ENCODE measurements at places on chromosomes 1 and 21.

GRCh38 chr1:176225911-176226310, 18.8 kb upstream of the COP1 start:
- DNase-seq = no peak

- DNase-seq = no peak
These were observed 227.4 kb upstream of the VAMP3 start for GRCh38 chr1:7543718-7544090.

DNA sequence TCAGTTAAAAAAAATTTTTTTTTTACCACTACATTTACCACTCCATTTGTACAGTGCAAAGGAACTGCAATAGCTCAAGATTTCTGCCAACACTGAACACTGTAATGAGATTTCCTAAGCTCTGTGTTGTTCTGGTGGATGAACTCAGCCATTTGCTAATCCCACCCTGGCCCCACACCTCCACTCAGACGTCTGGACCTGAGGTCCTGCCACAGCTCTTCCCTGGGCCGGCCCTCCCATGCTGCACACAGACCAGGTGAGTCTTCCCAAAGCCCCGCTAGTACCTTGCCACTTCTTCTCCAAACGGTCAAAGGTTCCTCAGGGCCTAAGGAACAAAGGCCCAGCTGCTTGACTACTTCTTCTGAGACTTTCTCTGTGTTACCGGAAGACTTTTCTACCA, 56.4 kb downstream of the SLC45A1 start:
- no peak for DNase-seq

DNA sequence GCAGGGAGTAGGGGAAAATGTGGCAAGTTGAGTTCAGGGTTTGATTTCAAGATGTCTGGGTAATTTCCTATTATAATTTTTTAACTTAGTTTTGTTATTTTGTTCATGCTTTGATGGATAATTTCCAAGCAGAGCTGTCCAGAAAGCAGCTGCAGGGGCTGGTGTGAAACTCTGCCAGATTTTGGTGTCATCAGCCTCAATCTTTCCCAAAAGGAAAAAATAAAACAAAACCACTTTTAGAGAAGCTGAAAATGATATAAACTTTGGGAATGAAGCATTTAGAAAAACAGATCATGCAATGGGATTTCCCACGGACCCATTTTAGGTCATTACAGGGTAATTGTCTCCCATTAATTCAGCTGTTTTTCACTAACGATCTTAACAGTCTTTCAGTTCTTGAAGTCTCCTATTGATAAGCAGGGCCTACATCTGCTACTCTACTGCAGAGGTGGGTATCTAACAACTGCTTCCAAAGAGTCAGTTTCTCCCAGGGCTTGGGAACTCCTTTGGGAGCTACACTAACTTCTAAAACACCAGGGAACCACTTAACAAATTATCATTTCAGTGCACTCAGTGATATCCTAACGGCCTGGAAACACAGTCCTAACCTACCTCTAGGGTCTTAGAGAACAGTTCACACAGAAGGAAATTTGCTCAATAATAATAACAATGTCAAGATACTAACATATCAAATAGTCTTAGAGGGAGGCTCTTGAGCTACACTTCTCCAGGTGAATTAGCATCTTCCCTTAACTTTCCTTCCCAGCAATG, 12.3 kb downstream of the ZNF436 start:
- no peak for DNase-seq

DNA sequence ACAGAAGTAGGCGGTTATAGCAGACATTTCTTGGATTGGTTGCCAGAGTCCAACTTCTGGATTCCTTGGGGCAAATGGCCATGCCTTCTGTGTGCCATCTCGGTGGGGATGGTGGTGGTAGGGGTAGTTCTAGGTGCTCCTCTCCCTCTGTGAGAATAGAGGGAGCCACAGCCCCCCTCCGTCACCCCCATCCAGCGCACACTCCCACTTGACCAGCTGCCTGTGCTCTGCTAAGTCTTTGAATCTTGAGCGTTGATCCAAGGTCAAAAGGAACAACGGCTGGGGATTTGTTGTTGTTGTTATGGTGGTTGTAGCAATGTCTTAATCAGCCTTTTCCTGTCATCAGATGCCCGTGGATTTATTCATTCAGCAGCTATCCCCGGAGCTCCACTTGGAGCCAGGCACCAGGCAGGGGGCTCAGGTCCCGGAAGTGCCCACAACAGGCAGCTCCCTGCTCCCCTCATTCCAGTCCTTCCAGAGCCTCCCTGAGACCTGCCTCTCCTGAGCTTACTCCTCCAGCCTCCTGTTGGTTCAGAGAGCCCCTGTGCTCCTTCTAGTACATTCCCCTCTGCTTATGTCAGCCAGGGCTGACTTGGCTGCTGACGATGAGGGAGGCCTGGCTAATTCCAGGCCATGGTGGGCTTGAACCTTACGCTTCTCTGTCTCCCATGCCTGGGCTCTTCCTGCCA, 146.6 kb upstream of the WNT4 start:
- DNase-seq = no peak

- DNase-seq = no peak
These were observed 20.9 kb downstream of the PTPRU start for GRCh38 chr1:29256979-29257804.

DNA sequence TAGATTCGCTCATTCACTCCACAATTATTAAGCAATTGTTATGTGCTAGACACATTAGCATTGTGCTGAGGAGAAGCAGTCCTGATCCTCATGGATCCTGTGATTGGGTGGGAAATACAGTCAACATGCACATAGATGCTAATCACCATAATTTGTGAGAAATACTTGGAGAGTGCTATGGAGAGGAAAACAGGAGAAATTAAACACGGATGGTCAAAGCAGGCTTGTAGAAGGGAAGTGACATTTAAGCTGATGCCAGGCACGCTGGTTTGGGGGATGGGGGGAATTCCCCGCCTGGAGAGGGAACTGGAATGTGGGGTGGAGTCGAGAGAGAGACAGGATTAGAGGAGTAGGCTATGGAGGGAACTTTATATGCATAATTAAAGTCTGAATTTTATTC, 52.2 kb upstream of the L1TD1 start:
- no peak for DNase-seq

GRCh38 chr1:231340328-231341013, 2.4 kb downstream of the SPRTN start:
- DNase-seq = no peak

DNA sequence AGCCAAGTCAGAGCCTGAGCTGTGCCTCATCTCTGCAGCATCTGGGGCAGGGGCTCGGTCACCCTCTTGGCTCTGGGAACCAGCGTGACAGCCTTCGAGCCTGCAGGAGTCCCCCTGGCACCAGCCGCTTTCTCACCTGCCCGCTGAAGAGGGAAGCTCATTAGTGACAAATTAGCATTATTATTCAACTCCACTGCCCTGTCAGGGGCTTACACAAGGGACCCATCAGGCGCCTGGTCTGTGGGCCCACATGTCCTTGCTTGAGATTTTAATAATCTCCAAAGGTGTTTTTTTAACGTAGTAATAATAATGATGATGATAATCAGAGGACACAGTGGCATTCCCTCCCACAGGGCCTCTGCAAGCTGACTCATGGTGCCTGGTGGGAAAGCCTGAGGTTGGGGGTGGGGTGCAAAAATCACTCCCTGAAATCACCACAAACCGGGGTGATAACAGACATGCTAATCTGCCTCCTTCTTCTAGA, 98.1 kb upstream of the IGSF21 start:
- no peak for DNase-seq

- no peak for DNase-seq
These were observed 10.0 kb downstream of the SELENBP1 start for GRCh38 chr1:151362308-151363155.

DNA sequence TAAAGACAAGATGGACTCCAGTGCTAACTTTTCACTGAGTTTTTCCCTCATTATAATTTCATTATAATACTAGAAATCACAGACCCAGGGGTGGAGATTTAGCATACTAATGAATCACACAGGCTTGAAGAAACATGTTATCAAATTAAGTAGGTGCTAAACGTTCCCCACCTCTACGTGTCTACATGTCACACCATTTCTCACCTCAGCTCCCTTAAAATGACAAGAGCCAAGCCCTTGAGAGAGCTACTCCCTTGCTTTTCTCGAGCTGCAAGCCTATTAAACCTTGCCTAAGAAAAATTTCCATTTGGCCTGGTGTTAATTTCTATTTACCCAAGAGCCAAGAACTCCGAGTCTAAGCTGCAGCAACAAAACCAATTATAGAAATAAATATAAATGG, 396.3 kb upstream of the NEGR1 start:
- DNase-seq = no peak

- DNase-seq = no peak
These were observed 25.7 kb upstream of the ERICH3 start for GRCh38 chr1:74699331-74699730.

DNA sequence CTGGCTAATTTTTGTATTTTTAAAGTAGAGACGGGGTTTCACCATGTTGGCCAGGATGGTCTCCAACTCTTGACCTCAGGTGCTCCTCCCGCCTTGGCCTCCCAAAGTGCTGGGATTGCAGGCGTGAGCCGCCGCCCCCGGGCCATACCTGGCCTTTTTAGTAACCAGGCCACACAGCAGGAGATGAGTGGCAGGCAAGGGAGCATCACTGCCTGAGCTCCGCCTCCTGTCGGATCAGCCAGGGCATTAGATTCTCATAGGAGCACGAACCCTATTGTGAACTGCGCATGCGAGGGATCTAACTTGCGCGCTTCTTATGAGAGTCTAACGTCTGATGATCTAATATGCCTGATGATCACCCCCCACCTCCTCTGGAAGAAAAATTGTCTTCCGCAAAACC, 308.7 kb upstream of the PRMT6 start:
- DNase-seq = no peak

GRCh38 chr1:225962440-225962975, 21.5 kb upstream of the LEFTY2 start:
- no peak for DNase-seq

DNA sequence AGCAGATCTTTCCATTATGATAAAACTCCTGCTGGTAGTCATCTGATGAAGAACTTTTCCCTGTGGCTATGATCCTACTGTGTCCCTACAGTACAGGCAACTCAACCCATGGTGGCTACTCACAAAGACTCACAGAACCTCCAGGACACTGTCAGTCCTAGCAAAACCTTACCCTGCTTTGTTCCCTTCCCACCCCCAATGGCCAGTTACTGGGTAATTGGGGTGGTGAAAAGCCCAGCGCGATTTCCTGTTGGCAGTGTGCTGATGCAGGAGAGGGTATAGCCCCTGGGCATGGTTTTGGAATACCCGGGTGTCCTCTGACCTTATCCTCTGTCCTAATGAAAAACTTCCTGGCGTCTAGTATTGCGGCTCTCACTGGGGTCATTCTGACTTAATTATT, 533 bp upstream of the RGL1 start:
- no peak for DNase-seq

- no peak for DNase-seq
These were observed 51.7 kb downstream of the WNT9A start for GRCh38 chr1:227895828-227896685.

GRCh38 chr1:82995951-82996350, 1003.0 kb downstream of the TTLL7 start:
- no peak for DNase-seq

- no peak for DNase-seq
These were observed 299.7 kb upstream of the PRMT6 start for GRCh38 chr1:106756752-106757151.

- no peak for DNase-seq
These were observed 554.1 kb downstream of the MATN1 start for GRCh38 chr1:30169269-30169668.

- DNase-seq = no peak
These were observed 29.3 kb downstream of the XCL2 start for GRCh38 chr1:168514455-168514854.

- DNase-seq = no peak
These were observed 36.3 kb downstream of the GLMN start for GRCh38 chr1:92262516-92262915.

DNA sequence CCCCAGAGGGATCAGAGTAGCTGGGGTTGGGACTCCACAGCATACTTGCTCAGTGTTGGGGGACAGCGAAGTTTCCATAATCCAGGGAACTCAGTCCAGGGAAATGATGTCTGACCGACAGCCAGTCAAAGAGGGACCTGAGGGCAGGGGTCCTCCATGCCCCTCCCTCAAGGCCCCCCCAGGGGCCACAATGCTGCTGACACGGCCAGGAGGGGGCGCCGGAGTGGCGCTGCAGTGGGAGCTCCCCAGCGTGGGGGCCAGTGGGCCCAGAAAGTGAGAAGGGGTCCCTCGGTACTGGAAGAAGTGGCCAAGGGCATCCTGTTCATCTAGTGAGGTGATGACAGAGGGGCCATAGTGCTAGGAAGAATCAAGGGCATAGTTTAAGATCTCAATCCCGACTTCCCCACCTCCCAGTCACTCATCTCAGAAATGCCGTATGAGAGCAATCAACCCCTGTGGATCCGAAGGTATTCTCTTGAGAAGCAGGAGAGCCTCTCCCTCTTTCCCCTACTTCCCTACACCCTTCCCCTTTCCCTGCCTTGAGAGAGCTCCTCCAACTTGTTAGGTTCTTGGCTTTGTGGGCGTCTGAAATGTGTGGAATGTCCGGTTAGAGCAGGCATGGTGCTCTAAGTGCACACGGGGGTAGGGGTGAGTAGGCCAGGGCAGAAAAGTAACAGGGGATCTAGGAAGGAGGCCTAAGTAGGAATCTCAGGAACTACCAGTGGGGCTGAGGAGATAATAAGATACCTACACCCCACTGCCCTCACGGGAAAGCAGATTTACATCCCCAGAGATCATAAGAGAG, 4.1 kb downstream of the NUDT17 start:
- DNase-seq = no peak

DNA sequence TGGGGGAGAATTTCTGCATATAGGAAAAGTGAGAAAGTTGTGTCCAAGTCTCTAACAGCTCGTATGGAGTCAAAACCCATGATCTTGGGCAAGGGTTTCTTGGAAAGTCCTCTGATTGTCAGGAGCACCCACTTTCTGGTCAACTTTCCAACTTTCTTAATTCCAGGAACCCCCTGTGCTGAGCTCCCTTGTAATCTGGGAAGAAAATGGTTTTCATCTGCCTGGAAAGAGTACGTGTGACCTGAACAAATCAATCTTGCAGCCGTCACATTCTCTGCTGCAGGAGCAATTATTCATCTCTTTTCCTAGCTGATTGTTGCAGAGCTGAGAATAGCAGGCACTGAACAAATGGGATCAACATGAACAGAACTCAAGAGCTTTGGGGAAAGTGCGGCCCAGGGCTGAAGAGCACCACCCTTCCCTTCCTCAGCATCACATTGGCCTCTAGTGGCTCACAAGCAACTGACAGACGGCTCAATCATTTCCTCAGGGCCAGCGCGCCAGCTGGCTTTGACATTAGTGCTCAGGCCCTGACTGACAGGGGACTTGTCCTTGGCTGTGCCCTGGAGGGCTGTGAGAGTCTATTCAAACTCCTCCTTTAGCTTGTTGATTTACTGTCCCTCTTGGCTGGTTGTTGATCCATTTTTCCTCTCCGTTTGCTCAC, 295.2 kb downstream of the HLX start:
- no peak for DNase-seq

DNA sequence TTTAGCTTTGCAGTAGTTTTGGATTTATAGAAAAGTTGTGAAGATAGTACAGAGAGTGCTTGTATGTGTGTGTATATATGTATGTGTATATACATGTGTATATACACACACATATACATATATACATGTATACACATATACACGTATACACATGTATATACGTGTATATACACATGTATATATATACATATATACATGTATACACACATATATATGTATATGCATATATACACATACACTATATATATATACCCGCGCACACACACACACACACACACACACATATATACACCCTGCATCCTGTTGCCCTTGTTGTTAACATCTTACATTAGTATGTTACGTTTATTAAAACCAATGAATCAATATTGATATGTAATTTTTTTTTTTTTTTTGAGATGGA, 24.3 kb downstream of the RPRD2 start:
- no peak for DNase-seq

All from fibroblast of skin of left quadriceps (primary cell).